ENCODE measurements at places on chromosomes 4 and X.

- no peak for DNase-seq
Measured at GRCh38 chrX:138775517-138775916, 64.0 kb upstream of the FGF13 start.

DNA sequence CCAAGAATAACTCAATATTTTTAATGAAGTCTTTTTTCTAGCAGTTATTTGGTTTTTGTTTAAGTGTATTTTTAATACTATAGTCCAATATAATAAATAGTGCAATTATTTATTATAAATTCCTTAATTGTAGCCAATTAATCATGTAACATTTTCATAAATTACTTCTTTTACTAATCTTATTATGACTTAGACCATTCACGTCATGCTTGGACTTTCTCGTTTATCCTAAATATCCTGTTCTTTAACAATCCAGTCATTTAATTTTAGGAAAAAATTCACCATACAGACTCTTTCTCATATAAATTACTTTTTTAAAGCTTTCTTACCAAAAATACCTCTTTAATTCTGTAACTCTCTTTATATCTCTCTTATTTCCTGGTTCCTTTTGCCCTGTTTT is 350.1 kb downstream of the AR start:
- no peak for DNase-seq

DNA sequence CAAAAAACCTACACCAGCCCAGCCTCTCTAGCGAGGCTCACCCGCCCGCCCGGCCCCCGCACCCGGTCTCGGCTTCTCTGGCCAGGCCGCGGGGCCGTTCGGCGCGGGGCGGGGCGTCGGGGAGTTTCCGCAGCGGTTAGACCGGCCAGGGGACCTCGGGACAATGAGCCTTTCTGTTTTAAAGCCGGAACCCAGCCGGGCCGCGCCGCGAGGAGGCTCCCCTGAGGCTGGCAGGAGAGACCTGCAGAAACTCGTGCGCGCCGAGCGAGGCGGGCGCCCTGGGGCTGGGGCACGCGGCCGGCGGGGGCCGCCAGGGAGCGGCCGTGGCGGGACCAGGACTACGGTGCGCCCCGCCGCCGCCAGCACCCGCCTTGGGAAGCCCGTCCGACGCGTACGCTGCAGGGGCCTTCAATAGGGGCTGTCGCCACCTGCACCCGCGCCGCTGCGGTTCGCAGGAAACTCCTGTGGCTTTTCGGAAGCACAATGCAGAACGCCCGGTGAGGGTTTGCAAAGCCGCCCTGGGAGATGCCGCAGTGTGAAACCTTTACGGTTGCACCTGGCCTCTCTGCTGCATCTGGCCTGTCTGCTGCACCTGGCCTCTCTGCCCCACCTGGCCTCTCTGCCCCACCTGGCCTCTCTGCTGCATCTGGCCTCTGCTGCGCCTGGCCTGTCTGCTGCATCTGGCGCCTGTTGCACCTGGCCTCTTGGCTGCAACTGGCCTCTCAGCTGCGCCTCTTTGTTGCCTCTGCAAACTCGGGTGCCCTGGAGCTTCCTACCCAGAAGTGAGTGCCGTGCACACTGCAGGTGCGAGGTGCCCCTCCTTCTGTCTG is 63.9 kb downstream of the TRAPPC11 start:
- no peak for DNase-seq

GRCh38 chrX:129875669-129876068 is 30.3 kb upstream of the UTP14A start:
- no peak for DNase-seq

DNA sequence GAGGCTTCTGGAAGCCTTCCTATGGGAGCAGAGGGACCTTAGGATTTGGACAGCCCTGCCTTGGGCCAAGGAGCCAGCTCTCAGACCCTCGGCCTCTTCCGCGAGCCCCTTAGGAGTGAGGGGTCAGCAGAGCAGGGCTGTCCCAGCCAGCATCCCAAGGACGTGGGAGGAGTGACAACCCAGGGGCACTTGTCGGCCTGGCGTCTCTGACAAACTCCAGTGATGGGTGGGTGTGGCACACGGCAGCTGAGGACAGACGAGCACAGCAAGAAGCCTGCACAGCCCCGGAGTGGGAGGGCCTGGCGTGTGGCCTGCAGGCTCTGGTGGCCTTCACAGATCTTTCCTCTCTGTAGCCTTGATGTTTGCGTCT is 11.6 kb upstream of the TNIP2 start:
- no peak for DNase-seq

DNA sequence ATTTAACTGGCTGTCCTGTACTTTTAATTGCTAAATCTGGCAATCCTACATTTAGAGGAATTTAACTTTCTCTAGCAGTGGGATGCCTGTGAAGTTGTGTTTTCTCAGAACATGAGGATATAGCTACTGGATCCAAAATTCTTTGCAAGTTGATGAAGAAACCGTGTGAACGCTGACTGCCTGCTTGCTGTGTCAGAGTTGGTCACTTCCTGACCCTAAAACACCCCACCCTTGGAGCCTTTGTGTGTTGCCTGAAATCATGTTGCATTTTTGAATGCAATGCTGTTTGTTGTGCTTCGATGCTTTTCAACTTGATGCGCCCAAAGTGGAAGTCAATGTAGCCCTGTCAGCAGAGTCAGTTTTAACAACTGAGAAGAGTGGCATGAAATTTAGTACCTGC is 211.2 kb downstream of the ANK2 start:
- DNase-seq: no peak

GRCh38 chr4:52966781-52967180 is 104.7 kb downstream of the RASL11B start:
- no peak for DNase-seq

GRCh38 chrX:66012094-66012534 is 27.8 kb downstream of the VSIG4 start:
- no peak for DNase-seq

DNA sequence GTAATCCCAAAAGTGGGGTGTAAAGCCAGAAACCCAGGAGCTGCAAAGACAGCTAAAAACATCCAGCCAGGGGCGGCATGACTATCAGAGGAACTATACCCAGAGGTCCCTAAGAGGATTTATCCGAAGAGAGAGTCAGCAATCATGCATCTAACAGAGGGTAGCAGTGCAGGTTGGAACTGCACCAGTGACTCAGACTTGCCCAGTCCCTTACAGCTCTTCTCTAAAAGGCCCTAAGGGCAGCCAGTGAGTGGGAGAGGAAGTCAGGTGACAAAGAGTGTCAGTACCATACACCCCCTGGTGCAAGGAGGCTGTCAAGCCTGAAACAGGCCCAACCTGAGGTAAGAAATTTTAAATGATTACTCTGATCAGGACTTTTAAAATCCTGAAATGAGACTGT is 88.1 kb downstream of the CAMK2D start:
- DNase-seq: peak; percentile 41

DNA sequence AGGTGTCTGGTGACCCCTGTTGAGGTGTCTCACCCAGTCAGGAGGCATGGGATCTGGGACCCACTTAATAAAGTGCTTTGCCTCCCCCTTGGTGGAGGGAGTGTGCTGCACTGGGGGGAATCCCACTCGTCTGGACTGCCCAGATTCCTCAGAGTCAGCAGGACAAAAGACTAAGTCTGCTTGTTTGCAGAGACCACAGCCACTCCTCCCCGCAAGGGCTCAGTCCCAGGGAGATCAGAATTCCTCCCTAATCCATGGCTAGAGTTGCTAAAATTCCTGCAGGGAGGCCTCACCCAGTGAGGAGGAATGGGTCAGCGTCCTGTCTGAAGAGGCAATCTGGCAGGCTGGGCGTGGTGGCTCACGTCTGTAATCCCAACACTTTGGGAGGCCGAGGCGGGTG is 442.2 kb downstream of the PABPC4L start:
- no peak for DNase-seq

- DNase-seq: no peak
Measured at GRCh38 chr4:14769993-14770392, 232.3 kb upstream of the CPEB2 start.

DNA sequence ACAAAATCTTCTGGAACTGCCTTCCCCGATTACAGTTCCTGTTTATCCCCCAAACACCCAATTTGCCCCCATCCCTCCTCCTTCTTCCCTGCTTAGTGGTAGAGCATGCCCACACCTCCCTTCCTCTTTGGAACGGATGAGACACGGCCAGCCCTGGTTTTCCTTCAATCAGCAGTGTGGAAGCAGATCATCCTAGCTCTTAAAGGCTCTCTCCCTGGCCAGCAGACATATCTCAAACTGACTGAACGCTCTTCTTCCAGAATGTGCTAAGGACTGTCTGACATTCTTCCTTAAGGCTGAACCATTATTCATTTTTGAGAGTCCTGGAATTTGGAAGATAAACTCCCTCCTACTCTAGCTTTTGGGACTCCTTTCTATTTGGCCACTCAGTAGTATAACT is 161.1 kb downstream of the TRIML1 start:
- DNase-seq: no peak

GRCh38 chr4:119626943-119627266 is 1.7 kb downstream of the PDE5A start:
- no peak for DNase-seq

- no peak for DNase-seq
Measured at GRCh38 chrX:114049063-114049462, 534.8 kb upstream of the HTR2C start.

DNA sequence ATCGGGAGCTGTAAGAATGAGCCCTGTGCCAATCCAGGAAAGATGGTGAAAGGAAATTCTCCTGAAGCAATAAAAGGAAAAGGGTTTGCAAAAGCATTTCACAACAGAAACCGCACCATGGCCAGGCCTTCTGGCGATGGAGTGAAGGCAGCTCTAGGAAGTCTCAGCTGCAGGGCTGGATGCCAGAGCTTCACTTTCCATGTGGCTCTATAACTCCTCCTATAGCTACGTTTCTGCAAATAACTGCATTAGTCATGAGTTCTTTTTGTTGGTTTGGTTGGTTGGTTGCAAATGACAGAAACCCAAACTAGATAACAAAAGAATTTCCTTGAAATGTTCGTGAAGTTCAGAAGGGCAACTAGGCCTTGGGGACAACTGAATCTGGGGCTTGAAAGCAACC is 84.6 kb downstream of the RELL1 start:
- no peak for DNase-seq

GRCh38 chr4:2515830-2516550 is 20.5 kb upstream of the FAM193A start:
- DNase-seq: no peak

- no peak for DNase-seq
Measured at GRCh38 chr4:24705016-24705753, 90.2 kb upstream of the SOD3 start.

DNA sequence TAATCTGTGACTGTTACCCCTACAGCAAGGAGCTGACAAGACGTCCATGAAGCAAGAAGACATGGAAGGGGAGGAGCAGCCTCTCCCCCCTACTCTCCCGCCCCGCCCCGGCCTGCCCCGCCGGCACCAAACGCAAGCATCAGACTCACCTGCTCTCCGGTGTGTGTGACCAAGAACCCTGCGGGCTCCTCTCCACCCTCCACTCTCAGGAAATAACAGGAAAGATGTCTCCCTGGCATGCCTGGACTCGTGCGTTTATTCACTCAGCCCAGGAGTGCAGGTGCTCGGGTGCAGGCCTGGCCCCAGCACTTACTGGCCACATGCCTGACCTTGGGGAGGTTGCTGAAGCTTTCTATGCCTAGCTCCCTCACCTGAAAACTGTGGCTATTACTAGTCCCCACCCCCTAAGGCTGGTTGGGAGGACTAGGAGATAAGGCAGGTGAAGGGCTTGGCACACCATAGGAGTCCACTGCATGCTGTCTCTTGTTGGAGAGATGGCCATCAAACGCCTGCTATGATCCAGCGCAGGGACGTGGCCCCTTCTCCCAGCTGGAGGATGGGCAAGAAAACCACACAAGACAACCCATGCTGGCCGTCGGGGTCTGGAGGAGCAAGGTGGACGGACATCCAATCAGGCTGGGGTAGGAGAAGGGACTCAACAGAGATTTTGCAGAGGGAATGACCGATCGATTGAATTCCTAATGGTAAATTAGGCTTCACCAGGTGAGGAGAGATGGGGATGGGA is 34.9 kb upstream of the CLDN24 start:
- DNase-seq: no peak

GRCh38 chr4:108953941-108954340 is 191.1 kb upstream of the ETNPPL start:
- DNase-seq: no peak

GRCh38 chr4:26916195-26916594 is 55.6 kb downstream of the STIM2 start:
- no peak for DNase-seq

DNA sequence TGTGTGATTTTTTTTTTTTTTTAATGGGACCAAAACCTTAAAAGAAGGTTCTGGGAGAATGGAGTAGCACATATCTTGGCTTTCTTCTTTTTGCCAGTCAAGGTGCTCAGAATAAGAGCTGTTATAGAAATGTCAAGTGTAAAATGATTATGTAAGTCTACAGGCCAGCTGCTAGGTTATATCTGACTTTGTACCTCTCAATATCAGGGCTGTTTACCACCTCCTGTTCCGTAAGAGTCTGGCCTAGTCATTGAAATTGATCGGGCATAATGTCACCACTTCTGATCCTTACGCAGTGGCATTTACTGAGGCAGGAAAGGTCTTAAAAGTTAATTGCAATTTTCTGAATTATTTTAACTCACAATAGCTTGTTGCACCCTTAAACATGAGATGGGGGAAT is 41.1 kb downstream of the LIMCH1 start:
- no peak for DNase-seq

DNA sequence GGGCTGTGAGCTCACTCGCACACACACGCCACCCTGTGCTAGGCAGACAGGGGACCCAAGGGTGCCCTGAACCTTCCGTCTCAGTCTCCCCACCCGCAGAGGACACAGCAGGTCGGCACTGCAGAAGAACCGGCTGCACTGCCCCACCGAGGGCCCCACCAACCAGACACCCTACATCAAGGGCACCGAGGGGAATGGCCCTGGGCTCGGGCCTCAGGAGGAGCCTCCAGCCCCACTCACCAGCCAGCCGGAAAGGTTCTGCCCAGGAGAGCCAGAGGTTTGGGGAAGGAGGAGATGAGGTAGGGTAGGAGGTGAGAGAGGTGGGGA is 45.9 kb downstream of the FAM53A start:
- no peak for DNase-seq

DNA sequence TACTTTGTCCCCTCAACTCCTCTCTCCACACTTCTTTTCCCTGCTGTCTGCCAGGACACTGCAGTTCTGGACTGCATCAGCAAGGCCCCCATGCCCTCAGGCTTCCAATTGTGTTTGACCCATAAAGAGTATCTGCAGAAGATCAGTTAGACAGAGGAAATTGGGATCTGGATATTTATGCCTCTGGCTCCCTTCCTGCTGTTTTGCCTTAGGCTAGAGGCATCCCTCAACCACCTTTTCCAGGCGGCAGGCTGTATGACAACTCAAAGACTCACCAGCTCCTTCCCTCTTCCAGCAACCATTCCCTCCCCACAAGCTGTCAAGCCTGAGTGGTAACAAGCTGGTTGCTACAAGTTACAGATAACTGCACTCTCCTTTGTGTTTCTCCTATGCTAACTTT is 66.4 kb upstream of the NDP start:
- no peak for DNase-seq

- no peak for DNase-seq
Measured at GRCh38 chr4:155143512-155143911, 64.9 kb upstream of the NPY2R start.

GRCh38 chr4:18111081-18111480 is 89.5 kb upstream of the LCORL start:
- no peak for DNase-seq

Data from stimulated activated CD4-positive, alpha-beta T cell treated with anti-CD3 and anti-CD28 coated beads, Interleukin-12 subunit alpha, Interleukin-12 subunit beta, amount 100 ng/mL, for 48 hours (primary cell).